ENCODE measurements at places on chromosomes 1 and 21. TPM values are rescaled to one million over a fixed set of nuclear protein-coding genes. Genes with fewer than 3 reads are reported as not detected.
A peak's percentile ranks its signal among the peaks of the same experiment; 100 is the strongest.

DNA sequence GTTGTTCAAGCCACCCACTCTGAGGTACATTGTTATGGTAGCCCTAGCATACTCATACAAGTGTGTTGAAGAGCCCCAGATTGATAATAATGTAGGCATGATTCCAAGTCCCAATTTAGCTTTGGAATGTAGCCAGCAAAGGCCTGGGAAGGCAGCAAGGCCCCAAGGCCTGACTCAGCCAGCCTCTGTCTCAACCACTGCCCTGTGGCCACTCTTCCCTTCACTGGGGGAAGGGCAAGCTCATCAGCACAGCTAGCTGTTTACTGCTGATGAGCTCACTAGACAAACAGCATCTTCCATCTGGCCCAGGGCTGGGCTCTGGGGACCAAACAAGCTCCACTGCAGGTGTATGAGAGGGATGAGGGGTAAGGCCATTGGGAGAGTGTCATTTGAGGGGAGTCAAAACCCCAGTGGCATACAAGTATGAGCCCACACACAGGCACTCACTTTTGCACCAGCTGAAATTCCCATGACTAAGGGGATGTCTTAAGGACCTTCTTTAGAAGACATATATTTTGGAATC, 2.2 kb upstream of the IRF6 start:
- peaks cover 20% of the 10 kb centered on the region for H3K4me1 ChIP-seq
- peak; percentile 61 for DNase-seq
- H3K36me3 ChIP-seq, result no peaks in the 10 kb centered on the region
- no peak overlapping the region for H3K4me3 ChIP-seq

The SHISAL2A gene
- total RNA-seq, result not detected

DNA sequence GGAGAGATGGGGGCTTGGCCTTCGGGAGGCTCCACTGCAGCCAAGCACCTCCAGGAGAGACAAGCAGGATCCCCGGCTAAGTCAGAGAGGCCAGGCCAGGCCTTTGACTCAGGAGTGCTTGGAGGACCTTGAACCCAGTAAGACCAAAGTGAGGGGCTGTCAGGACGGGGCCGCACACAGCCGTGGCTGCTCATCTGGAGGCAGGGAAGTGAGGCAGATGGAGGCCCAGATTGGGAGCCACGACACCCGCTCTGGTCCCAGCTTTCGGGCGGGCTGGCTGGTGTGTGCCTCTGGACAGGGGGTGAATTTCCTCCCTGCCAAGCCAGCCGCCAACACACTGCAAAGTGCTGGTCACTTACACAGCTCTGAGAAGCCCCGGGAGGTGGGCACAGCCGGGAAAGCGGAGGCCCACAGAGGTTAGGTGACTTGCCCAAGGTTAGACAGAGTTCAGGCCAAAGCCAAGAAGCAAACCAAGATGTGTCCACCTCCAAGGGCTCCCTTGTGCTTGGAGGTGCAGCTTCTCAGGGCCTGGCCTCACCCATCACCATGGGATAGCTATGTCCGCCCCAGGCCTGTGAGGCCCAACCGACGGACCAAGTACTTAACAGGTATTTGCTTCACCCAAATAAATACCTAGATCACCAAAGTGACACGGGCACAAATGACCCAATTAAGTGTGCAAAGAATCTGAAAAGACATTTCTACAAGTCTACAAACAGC, 58.3 kb downstream of the CHD5 start:
- H3K4me3 ChIP-seq, result no peak overlapping the region
- no peak for DNase-seq
- H3K36me3 ChIP-seq, result no peaks in the 10 kb centered on the region
- no peak overlapping the region for H3K27ac ChIP-seq
- H3K4me1 ChIP-seq, result no peaks in the 10 kb centered on the region

The METTL18 gene
- total RNA-seq, result 4.0 TPM

- no peak for DNase-seq
- no peaks in the 10 kb centered on the region for H3K36me3 ChIP-seq
- H3K4me1 ChIP-seq, result no peaks in the 10 kb centered on the region
- H3K27ac ChIP-seq, result no peak overlapping the region
- H3K4me3 ChIP-seq, result no peak overlapping the region
Measured at GRCh38 chr21:21384977-21385376, 386.8 kb downstream of the NCAM2 start.

- no peak overlapping the region for H3K4me3 ChIP-seq
- no peaks in the 10 kb centered on the region for H3K36me3 ChIP-seq
- DNase-seq, result no peak
- H3K27ac ChIP-seq, result no peak overlapping the region
Measured at GRCh38 chr1:180424848-180425457, 77.4 kb downstream of the ACBD6 start.

GRCh38 chr1:218904416-218904815, 269.3 kb upstream of the LYPLAL1 start:
- no peaks in the 10 kb centered on the region for H3K4me1 ChIP-seq
- H3K27me3 ChIP-seq, result no peaks in the 10 kb centered on the region
- no peaks in the 10 kb centered on the region for H3K36me3 ChIP-seq
- no peak overlapping the region for H3K4me3 ChIP-seq

The SLC37A1 gene
- 5.0 TPM for total RNA-seq

The IL19 gene
- not detected for total RNA-seq

The TMPRSS15 gene
- total RNA-seq, result not detected

The SAMD11 gene
- total RNA-seq, result 6.4 TPM

- no peaks in the 10 kb centered on the region for H3K27me3 ChIP-seq
- no peak for DNase-seq
- no peaks in the 10 kb centered on the region for H3K36me3 ChIP-seq
- no peaks in the 10 kb centered on the region for H3K4me1 ChIP-seq
Measured at GRCh38 chr1:66480162-66480561, 53.8 kb upstream of the SGIP1 start.
